ENCODE measurements at places on chromosomes 3 and 15.

GRCh38 chr3:20870106-20870899, 684.3 kb upstream of the SGO1 start:
- DNase-seq: no peak

DNA sequence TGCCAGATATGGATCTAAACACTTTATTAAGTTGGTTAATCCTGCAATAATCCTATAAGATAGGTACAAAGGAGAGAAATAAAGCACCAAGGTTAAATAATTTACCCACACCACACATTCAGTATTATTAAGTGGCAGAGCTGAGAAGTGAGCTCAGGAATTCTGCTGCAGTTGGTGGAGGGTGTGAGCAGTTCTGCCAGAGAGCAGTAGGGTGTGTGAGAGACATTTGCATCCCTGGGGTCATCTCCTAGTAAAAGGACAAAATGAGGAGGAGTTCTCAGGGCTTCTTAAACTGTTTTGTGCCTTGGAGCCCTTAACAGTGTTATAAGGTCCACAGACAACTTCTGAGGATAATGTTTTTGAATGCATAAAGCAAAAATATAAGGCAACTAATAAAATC, 484.5 kb downstream of the TAFA4 start:
- no peak for DNase-seq

- no peak for DNase-seq
These were observed 82.2 kb downstream of the SSR3 start for GRCh38 chr3:156472684-156473083.

DNA sequence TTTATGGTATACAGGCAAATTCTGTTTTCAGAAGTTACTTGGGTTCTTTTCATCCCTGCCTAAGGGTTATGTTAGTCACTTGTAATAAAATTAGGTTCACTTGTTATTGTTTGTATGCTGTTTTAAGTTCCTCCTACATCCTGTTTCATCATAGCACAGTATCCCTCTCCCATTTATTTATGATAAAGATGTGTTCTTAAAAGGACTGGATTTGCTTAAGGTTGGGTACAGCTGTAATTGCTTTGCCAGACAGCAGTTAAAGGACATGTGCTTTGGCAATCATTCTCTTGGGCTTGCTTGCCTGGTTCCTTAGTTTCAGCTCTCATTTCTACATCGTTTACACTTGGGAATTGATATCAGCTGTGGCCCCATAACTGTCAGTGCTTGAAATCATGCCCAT, 11.7 kb downstream of the ATP2C1 start:
- DNase-seq: no peak

- DNase-seq: no peak
These were observed 7.3 kb downstream of the BOC start for GRCh38 chr3:113218681-113219045.

DNA sequence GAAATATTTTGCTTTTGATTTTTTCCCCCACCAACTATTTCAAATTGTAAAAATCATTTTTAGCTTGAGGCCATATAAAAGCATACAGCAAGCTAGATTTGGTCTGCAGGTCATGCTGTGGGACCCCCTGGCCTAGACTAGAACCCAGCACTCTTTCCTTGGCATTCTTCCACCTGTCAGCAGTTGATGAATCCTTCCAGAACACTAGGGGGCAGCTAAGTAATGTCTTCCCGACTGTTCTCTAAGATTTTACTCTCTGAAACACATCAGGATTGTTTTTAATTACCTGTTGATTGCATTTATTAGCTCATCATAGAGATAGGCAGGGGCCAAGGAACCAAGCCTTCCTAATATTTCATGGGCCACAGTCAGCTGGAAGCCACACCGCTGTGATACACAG, 174.5 kb downstream of the CACNA1D start:
- no peak for DNase-seq

DNA sequence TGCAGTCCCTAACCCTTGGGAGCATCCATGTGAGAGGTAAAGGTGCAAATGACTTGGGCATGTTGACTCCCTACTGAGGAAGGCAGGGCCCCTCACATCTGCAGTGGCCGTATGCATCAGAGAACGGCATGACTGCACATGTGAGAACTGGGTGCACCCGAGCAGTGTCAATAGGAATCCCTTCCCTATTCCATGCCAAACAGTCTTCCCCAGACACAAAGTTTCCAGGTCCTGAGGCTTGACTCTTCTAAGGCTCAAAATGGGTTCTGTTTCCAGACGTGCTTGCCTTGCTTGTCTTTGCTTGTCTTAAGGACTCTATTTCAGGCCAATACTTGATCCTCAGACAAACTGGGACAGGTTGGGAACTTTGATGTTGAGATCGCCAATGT, 20.5 kb upstream of the ANPEP start:
- no peak for DNase-seq

DNA sequence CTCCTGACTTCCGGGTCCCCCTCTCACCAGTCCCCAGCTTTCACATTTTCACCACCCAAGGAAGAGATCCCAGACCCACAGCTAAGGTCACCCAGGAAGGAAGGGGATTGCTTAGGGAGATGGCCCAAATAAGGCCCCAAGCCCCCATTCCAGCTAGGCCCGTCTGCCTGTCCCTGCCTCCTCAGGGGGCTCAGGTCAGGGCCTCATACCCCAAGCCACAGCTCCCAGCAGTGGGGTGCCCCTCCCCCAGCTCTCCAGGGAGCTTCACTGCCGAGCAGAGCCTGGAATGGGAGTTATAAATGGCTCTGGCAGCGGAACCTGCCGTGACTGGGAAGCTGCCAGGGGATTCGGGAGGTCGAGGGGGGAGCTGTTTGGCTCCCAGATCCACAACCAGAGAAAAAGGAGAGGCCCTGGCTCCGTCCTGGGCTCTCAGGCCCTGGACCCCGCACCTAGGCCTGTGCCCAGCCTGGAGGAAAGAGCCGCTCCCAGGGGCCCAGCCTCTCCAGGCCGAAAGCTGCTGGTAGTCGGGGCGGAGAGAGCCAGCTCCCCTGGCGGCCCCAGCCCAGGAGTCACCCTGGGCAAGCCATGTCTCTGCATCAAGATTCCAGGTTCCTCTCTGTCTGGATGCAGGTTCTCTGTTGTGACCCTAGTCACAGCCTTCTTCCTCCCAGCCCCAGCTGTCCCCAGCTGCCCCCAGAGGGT, 550 bp downstream of the CCDC9B start:
- DNase-seq: no peak

DNA sequence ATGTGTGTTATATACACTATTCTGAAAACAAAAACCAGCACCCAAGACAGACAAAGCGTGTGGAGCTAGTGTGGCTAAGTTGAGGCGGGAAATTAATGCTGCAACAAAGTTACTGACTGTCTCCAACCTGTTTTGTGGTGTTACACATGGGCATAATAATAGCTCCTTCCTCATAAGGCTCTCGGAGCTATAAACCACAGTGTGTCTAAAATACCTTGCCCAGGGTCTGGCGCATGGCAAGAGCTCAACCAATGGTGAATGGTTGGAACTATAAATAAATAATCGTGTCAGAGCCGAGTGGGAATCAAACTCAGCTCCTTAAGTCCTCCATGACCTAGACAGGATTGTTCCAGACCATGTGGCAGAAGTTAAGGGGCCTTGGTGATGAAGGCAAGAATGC, 35.9 kb upstream of the TFRC start:
- DNase-seq: no peak

GRCh38 chr15:44381236-44381635, 46.2 kb upstream of the CTDSPL2 start:
- no peak for DNase-seq

DNA sequence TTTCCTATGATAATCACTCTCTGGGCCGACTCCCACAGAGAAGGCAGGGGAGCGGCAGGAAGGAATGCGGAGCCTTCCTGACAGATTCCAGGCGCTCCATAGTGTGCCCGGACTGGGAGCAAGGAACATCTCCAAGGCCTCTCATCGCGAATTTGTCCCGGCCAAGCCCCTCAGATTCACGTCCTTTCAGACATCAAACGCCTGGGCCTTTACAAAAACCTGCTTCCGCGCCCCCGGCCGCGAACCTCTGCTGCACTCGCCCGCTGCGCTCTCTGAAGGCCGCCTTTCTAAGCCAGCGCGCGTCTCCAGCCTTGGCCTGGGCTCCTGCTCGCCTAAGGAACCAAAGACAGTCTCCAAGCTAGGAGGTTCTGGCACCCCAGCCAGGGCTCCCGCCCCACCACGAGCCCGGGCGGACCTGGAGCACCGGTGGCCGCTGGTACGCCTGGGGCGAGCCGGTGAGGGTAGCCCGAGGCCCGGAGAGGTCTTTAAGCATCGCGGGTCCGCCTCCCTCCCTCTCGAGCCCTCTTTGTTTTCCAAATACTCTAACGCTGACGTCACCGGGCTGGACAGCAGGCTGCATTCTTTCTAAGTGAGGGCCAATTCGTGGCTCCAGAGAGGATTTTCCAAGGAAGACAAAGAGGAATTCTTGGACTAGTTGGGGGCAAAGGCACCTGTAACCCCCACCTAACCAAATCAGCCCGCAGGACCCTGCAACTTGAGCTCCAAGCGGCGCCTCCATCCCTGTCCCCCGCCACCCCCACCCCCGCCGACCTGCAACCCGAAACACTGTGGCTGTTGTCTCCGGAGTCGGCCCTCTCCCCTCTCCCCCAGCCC, 759 bp downstream of the AMOTL2 start:
- DNase-seq: no peak

GRCh38 chr3:9978710-9979305, 7.8 kb downstream of the EMC3 start:
- DNase-seq: no peak

DNA sequence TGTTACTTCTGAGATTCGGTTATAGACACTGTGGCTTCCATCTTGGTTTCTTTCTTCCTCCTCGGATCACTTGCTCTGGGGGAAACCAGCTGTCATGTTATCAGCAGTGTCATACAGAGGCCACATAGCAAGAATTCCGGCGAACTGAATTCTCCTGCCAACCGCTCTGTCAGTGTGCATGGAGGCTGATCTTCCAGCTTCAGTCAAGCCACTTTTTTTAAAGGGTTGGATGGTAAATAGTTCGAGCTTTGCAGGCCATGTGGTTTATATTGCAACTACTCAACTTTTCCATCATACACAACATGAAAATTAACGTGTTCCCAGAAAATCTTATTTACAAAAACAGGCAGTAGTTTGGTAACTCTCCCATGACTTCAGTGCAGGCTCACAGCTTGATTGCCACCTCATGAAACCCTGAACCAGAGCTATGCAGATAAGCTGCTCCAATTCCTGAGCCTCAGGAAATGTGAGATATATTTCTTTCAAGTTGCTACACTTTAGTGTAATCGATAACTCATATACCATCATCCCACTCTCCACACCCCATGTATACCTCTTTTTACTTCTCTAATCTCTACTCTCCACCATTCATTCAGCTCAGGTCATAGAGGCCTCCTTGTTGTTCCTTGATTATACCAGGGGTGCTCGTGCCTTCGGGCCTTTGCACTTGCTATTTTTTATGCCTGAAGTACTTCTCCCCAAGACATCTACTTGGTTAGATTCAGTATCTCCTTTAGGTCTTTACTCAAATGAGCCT, 7.2 kb downstream of the RPL22L1 start:
- DNase-seq: no peak

DNA sequence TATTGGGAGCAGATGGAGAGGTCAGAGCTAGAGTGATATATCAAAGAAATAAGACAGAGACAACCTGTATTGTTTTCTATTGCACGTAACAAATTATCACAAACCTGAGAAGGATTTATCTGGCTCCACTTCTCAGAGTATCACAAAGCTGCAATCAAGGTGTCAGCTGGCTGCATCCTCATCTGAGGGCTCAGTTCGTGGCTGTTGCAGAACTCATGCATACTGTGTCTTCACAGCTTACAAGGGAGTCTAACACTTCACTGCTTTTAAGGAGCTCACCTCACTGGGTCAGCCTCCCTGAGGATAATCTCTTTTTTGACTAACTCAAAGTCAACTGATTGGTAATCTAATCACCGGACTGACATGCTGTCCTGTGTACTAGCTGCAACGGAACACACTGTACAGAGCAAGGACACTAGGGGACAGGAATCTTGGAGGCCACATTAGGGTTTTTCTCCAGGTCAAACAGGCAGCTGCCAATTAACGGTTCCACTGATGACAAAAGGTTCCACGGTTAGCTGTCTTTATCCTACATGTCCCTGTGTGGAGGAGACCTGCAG, 1006.8 kb upstream of the SEMA6D start:
- DNase-seq: no peak

DNA sequence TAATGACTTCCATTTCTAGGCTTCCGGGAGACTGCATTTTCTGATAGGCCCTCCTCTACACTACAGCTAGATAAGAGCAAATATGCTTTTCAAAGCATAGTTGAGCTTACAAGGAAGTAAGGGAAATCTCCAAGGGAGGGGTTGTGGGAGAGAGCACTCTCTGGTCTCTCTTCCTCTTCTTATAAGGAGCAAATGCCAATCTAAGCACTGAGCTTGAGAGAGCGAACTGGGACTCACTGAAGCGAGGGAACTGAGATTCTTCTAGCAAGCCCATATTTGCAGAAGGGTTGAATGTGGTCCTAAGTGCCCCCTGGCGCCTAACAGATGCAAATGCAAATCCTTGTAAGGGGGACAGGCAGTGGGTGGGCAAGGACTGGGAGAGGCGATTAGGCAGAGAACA, 164.8 kb downstream of the ERC2 start:
- DNase-seq: no peak

- DNase-seq: no peak
These were observed 102.3 kb upstream of the PROK2 start for GRCh38 chr3:71887256-71887655.

- DNase-seq: no peak
These were observed 47.1 kb downstream of the GOLIM4 start for GRCh38 chr3:168048414-168049330.

DNA sequence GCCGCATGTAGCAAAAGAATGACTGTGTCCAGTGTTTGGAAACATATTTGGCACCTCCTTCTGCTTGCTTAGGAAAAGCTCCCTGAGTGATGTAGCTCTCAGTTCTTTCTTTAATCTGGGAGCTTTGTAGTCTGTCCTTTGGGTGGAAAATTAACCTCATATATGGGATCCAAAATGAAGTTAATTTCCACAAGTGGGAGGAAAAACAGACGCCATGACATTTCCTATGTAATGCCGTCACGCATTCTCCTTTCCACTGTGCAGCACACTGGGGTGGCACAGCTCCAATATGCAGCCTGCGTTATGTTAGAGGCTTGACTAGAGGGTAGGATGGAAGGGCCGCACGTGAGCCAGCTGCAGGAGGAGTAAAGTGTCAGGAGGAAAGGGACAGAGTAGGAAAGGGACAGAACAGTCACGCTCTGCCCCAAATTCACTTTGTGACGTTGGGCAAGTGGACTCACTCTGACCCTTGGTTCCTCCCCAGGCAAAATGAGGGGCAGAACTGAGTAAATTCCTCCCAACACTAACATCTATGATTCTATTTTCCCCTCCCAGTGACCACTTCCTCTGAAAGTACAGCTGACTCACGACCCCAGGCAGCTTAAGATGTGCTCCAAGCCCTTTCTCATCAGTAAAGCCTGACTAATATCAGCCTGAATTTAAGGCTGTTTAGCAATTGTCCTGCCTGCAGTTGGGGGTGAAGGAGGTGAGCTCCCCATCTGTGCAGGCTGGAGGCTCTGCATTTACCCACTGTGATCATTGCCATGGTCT, 176.5 kb upstream of the PFN2 start:
- DNase-seq: no peak

- no peak for DNase-seq
These were observed 78.4 kb downstream of the B3GNT5 start for GRCh38 chr3:183331498-183331897.
